ENCODE measurements at places on chromosomes 5 and 9.

GRCh38 chr9:113436728-113437515 is 26.4 kb downstream of the C9orf43 start:
- DNase-seq = no peak

DNA sequence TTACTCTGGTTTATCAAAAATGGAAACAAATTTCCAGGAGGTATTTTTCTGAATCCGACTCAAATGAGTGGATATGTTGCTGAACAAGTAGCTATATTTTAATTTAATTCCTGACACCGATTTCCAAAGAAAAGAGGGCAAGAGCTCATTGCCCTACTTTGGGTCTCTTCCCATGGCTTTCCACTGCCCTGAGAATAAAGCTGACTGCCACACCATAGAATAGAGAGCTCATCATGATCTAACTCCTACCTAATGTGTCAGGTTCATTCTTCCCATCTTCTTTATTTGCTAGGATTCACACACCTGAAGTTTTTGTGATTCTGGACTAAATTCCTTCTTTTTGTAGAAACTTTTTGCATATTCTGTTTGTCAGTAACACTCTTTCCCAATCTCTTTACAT is 792.1 kb downstream of the DTWD2 start:
- no peak for DNase-seq

- peak; percentile 3 for DNase-seq
These were observed 126.3 kb downstream of the ATPSCKMT start for GRCh38 chr5:10123254-10123989.

- DNase-seq = peak; percentile 26
These were observed 205.3 kb upstream of the WWC1 start for GRCh38 chr5:168086104-168086610.

DNA sequence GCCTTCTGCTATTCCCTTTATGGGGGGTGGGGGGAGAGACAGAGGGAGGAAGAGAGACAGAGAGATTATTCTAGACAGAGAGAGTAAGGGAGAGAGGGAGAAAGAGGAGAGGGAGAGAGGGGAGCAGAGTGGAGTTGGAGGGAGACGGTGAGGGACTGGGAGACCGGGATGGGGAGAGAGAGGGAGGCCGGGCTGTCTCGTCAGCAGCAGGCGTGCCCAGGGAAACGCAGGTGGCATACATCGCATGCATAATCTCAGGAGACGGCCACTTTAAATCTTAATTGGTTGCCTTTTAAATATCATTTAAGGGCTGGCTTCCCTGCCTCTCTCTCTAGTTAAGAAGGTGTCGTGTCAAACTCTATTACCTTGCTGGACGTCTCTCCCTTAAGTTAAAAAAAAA is 8.4 kb downstream of the IRX4 start:
- no peak for DNase-seq

- DNase-seq = no peak
These were observed 276.0 kb upstream of the IRX4 start for GRCh38 chr5:2158767-2159166.

- no peak for DNase-seq
These were observed 54.5 kb upstream of the CTNNA1 start for GRCh38 chr5:138698713-138699112.

GRCh38 chr9:19380826-19381075 is 715 bp upstream of the RPS6 start:
- no peak for DNase-seq

DNA sequence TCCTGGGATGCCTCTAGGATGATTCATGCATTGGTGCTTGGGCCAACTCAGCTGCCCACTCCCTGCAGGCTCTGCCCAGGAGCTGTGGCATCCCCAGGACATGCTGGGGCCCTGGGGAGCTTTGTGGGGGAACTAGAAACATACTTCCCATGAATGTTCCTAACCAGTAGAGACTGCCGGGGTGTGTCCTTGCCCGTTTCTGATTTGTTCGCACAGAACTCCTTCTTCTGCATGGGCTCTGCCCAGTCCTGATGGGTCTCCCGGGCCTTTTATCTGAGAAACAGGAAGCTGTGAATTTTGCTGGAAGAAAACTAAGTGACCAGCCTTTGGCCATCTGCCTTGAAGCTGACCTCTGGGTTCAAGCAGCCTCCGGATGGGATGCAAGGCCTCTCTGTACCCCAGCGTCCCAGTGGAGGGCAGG is 71.6 kb upstream of the RNU6ATAC start:
- no peak for DNase-seq

- DNase-seq = peak; percentile 66
These were observed 61.1 kb downstream of the BARX1 start for GRCh38 chr9:93893899-93894690.

- DNase-seq = no peak
These were observed 93.8 kb downstream of the HSPA4 start for GRCh38 chr5:133145436-133146170.

- DNase-seq = no peak
These were observed 182.9 kb downstream of the AOPEP start for GRCh38 chr9:94909250-94909894.

GRCh38 chr9:134833294-134833880 is 47.2 kb upstream of the FCN2 start:
- no peak for DNase-seq

DNA sequence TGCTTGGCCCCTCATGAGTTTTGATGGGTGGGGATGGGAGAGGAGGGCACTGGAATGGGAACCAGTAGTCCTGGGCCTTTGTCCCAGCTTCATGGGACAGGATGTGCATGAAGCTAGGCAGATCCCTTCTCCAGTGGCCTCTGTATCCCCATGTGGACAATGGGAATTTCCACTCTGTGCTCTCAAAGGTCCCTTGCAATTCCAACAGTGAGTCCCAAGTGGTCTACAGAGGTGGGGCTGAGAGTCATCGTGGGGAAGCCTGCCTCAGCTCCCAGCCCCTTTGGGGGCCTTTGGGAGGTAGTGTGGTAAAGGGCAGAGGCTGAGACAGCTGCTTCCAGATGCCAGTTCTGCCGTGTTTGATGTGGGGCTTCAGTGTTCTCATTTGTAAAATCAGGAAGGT is 1.9 kb upstream of the PHYHD1 start:
- no peak for DNase-seq

DNA sequence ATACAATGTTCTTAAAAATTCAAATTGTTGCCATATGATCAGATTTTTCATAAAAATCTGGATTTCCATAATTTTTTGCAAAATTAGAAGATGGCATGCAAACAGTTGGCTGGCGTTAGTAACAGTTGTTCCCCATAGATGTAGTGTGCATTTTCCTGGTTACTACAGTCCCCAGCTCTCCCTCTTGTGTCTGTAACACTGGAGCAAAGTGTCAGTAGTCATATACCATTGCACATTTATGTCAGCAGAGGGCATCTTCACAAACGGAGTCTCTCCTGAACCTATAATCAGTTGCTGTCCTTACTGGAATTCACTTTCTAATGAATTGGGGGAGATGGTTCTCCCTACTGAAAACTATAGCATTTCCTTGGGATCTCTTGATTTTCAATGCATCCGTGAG is 44.7 kb upstream of the DMAC1 start:
- peak; percentile 10 for DNase-seq

GRCh38 chr9:115057559-115057958 is 60.4 kb downstream of the TNC start:
- DNase-seq = no peak

DNA sequence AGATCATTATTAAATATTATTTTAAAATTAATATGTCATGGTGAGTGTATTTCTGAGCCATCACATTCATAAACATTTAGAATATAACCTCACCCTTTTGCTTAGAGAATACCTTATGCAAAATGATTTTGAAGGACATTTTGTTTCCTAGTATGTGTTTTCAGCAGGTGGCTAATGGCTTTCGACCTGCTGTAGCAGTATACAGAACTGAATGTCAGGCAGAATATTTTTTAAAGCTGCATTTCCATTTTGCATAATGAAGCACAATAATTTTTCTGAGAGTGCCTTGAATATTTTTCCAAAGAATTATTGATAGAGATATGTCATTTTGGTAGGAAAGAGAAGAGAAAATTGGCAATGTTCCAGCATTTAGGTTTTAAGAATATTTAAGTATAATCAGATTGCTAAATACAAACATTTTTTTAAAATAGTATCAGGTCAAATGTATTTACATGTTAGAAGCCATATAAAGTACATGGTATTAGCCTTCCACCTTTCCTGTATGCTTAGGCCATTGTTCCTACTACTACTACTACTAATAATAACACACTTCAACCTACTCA is 42.3 kb downstream of the PAM start:
- peak; percentile 71 for DNase-seq

DNA sequence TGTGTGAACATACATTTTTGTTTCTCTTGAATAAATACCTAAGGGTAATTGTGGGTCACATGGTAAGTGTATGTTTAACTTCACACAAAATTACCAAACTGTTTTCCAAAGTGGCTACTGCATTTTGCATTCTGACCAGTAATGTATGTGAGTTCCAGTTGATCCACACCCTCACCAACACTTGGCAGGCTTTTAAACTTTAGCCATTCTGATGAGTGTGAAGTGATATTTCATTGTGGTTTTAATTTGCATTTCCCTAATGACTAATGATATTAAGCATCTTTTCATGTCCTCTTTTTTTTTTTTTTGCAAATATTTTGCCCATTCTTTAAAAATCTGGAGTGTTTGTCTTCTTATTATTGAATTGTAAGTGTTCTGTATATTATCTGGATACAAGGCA is 53.5 kb upstream of the MAST4 start:
- DNase-seq = no peak

- no peak for DNase-seq
These were observed 219.7 kb downstream of the TRPM3 start for GRCh38 chr9:70901746-70902145.

GRCh38 chr5:1488882-1489680 is 34.7 kb downstream of the LPCAT1 start:
- DNase-seq = no peak

DNA sequence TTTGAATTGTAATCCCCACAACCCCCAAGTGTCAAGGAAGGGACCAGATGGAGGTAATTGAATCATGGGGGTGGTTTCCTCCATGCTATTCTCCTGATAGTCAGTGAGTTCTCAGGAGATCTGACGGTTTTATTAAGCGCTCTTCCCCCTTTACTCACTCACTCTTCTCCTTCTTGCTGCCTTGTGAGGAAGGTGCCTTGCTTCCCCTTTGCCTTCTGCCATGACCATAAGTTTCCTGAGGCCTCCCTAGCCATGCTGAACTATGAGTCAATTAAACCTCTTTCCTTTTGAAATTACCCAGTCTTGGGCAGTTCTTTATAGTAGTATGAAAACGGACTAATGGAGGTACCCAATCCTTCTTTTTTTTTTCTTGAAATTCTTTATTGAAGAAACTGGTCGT is 2.2 kb upstream of the CEP120 start:
- DNase-seq = no peak

- DNase-seq = no peak
These were observed 30.7 kb downstream of the PSIP1 start for GRCh38 chr9:15480028-15480427.

DNA sequence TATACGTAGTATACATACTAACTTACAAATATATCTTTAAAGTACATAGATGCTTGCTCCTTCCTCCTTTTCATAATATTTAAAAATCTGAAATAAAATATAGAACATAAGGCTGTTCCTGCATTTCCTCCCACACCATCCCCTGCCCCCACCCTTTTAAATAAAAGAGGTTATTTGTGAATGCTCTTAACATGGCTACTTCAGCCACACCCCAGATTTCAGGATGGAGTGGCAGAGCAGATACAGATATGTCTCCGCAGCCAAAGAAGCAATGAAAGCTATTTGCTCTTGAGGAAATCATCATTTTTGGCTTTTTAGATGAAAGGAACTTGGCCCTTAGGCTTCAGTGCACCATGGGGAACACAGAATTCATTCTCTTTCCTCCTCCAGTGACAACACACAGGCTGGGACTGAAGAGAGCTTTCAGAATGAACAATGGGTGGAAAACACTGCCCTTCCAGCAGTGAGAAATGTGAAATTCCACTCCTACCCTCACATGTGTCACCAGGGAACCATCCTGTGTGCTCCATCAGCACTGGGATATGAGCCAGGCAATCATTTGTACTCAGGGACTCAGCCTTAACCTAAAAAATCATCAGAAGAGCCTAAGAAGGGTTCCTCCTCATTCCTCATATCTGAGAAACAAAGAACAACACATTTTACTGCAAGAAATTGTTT is 134.3 kb downstream of the PPP2R2B start:
- DNase-seq = peak; percentile 59

DNA sequence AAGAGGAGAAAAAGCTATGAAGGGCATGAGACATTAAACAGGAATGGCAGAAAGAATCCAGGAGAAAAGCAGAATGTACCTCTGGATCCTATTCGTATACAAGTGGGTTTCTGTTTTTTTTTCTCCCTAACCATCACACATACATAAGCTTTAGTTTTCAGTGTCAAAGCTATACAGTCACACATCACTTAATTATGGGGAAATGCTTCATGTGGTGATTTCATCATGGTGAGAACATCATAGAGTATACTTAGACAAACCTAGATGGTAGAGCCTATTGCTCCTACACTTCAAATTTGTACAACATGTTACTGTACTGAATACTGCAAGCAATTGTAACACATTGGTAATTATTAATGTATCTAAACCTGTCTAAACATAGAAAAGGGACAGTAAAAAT is 290.6 kb downstream of the AOPEP start:
- no peak for DNase-seq

GRCh38 chr9:4820168-4820567 is 27.4 kb downstream of the RCL1 start:
- DNase-seq = no peak

DNA sequence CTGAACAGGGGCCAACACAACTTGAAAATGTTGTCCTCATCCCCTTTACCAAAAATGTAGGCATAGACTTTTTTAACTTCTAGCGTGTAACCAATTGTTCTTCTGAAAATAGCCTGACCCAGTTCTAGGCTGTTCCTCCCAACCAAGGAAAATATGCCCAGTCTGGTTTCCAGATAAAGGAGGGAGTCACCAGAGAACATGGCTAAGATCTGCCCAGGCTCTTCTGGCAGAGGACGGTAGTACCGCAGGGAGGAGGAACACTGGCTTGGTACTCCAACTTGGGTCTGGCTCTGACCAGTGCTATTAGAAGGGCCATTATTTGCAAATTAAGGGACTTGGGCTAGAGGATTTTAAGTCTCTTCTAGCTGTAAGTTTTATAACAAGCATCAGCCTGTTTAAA is 63.1 kb downstream of the GRAMD2B start:
- DNase-seq = no peak

- DNase-seq = no peak
These were observed 8.4 kb upstream of the RANBP3L start for GRCh38 chr5:36310138-36310537.

GRCh38 chr5:118968925-118969375 is 19.4 kb downstream of the DTWD2 start:
- no peak for DNase-seq

DNA sequence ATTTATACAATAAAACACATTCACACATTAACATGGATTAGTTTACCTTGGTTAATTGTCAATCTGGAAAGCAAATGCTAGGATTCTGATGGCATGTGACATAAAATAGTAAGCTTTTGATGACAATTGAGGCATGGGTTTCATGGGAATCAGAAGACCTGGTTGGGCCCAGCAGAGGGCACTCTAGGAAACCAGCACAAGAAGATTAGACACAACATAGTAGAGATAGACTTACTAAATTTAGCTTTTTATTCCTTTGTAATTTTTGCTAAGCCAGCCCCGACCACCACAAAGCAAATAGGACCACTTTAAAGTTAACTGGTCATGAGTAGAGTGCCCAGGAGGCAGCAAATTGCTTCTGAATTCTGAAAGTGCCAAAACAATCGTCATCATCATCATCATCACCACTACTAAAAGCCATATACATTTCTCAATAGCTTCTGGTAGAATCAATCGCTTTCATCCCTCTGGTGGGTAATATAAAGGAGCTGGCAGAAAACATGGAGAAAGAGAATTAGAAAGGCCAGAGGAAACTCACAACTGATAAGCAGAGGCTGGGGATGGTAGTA is 163.2 kb downstream of the ARRDC3 start:
- no peak for DNase-seq

GRCh38 chr5:151810897-151811296 is 39.1 kb downstream of the G3BP1 start:
- DNase-seq = no peak

Measured in NCI-H1092 treated with DMSO at 0.1 percent for 48 hours (cell line).